ENCODE measurements at places on chromosomes 2 and 18.
A peak's percentile ranks its signal among the peaks of the same experiment; 100 is the strongest.

- peak; percentile 76 for DNase-seq
Measured at GRCh38 chr18:45402485-45403056, 212.7 kb upstream of the SLC14A2 start.

GRCh38 chr2:235371018-235371417 lies 122.8 kb upstream of the AGAP1 start:
- DNase-seq, result no peak

GRCh38 chr2:102449370-102449974 lies 23.6 kb upstream of the SLC9A4 start:
- no peak for DNase-seq

- DNase-seq, result no peak
Measured at GRCh38 chr18:62399781-62400308, 74.7 kb downstream of the TNFRSF11A start.

DNA sequence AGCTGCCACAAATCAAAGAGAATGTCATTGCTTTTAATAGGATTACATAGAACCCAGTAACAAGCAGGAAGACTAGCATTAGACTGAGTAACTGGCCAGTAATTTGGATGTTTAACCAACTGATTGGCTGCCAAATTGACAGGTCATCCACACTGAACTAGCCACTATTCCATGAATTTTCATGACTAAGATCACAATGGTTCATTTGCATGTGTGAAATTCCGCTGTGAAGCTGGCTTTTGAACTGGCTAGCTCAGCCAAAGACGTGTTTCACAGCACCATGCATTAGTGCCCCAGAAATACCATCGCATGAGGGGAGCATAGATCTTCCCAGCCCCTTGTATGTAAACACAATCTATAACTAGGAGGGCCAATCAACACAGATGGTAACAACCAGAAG lies 649.8 kb downstream of the ARHGAP15 start:
- peak; percentile 34 for DNase-seq

- peak; percentile 41 for DNase-seq
Measured at GRCh38 chr2:109448946-109449788, 164.6 kb downstream of the SEPTIN10 start.

DNA sequence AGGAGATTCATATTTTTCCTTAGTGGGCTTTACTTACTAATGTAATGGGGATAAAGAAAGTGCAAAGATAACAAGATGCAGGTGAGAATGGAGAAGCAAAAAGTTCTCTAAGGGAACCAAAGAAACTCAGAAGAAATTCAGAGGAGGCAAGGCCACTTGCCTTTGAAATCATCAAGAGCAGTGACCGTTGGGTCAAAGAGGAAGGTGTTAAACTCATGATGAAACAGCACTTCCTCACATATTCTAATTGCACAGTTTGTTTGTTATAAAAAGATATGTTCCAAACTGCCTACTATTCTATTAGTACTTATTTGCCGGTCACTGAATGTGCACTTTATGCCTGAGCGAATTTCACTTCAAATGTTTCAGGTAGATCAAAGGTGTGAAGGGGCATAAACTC lies 975.1 kb downstream of the BCL11A start:
- no peak for DNase-seq

DNA sequence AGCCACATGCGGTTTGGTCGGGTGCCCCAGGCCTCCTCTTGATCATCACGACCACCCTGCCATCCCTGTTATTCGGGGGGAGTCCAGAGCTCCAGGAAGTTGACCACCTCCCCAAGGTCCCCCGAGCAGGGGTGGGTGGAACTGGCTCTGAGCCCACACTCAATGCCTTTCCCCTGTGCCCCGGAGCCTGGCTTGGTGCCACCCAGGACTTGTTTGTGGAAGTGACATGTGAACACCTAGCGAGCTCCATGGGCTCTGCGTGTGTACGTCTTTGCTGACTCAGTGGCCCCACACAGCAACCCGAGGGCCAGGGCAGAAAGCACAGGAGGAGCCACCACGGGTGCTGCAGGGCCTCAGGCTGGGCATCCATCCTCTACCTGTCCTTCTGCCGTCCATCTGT lies 32.5 kb downstream of the ODC1 start:
- DNase-seq, result no peak

- DNase-seq, result no peak
Measured at GRCh38 chr2:40457837-40458236, 5.9 kb upstream of the SLC8A1 start.

DNA sequence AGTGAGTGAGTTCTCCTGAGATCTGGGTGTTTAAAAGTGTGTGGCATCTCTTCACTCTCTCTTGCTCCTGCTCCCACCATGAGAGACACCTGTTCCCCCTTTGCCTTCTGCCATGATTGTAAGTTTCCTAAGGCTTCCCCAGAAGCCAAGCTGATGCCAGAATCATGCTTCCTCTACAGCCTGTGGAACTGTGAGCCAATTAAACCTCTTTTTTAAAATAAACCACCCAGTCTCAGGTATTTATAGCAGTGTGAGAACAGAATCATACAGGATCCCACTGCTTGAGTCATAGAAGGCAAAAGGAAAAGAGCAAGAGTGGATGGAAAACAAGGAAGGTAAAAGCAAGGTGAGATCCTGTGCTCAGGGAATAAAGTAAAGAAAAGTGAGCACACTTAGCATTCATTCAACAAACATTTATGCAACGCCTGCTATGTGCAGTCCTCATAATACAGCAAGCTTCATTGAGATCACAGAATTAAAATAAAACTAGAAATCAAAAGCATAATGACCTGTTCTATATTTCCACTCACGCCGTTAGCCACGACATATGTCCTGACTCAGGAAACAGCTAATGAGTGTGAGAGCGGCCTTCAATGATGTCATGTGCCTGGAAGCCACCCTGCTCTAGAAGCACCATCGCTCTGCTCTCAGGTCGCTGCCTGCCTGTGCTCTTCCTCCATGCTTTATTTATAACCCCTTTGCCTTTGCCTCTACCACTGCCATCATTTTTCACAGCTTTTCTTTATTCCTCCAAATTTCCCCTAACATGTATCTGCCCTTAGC lies 11.3 kb upstream of the COPS8 start:
- DNase-seq, result no peak

- DNase-seq, result no peak
Measured at GRCh38 chr18:65994302-65994701, 243.5 kb downstream of the CDH7 start.

DNA sequence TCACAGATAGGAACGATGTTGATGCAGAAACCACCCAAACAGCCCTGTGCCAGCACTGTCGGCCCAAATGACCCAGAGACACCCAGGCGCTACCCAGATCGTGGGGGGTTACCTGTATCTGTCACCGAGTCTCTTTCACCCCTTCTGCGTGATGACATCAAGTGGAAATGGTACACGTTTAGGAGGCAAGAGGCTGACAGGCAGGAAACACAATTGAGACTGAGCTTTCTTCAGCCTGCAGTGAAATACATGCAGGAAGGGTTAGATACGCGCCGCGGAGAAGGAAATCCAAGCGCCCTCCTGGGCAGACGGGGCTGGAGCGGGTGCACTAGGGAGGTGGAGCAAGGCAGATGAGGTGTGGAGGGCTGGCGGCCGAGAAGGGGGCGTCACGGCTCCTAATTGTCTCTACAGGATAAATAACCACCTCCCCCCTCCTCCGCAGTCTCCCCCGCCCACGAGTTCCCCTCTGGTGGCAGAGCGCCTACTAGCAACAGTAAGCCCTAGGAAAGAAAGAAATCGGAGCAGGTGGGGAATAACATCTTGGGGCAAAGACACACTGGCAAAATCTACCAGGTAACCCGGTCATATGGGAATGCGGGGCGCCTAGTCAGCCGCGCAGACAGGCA lies at the start of gene RNF152:
Gene RNF152, minus strand, starts transcription at position 325 of the 626 bp plus-strand sequence. CDS start 76,544 bp downstream, outside the sequence.
- no peak for DNase-seq

GRCh38 chr2:49935449-49935848 lies 781.1 kb upstream of the FSHR start:
- no peak for DNase-seq

DNA sequence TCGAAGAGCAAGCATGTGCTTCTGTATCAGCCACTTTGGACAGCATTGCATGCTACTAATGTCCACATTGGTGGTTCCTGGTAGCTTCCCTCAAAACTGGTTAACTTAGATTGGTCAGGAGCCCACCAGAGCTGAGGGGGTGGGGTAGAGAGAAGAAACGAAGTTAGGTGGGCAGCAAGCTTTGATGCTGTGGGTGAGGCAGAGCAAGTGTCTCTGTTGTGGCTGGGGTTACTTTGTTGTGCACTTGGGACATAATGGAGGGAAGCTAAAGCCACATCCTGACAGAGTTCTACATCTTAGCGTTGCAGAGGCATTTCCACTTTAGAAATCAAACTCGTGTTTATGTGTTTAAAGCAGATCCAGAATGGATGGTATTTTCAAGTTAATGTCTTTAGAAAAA lies 82.7 kb downstream of the FAM168B start:
- no peak for DNase-seq

- DNase-seq, result no peak
Measured at GRCh38 chr2:36809069-36809445, 112.5 kb downstream of the VIT start.

DNA sequence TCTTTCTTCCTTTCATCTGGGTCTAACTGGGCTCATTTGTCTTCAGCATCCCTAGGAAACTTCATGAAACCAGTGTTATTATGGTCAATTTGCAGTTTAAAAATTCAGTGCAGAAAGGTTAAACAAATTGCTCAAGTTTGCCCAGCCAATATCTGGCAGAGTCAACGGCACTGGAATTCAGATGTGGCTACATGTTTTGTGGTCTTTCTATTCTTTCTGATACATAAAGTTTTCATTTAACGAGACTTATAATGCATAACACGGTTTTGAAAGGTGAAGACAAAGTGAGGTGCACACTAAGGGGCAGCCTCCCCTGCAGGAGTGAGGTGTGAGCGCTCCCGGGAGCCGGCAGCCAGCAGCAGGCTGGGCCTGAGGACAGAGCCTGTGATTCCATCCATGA lies 164.6 kb downstream of the RTP5 start:
- DNase-seq, result no peak

- no peak for DNase-seq
Measured at GRCh38 chr2:233796254-233796653, 18.1 kb downstream of the MROH2A start.

DNA sequence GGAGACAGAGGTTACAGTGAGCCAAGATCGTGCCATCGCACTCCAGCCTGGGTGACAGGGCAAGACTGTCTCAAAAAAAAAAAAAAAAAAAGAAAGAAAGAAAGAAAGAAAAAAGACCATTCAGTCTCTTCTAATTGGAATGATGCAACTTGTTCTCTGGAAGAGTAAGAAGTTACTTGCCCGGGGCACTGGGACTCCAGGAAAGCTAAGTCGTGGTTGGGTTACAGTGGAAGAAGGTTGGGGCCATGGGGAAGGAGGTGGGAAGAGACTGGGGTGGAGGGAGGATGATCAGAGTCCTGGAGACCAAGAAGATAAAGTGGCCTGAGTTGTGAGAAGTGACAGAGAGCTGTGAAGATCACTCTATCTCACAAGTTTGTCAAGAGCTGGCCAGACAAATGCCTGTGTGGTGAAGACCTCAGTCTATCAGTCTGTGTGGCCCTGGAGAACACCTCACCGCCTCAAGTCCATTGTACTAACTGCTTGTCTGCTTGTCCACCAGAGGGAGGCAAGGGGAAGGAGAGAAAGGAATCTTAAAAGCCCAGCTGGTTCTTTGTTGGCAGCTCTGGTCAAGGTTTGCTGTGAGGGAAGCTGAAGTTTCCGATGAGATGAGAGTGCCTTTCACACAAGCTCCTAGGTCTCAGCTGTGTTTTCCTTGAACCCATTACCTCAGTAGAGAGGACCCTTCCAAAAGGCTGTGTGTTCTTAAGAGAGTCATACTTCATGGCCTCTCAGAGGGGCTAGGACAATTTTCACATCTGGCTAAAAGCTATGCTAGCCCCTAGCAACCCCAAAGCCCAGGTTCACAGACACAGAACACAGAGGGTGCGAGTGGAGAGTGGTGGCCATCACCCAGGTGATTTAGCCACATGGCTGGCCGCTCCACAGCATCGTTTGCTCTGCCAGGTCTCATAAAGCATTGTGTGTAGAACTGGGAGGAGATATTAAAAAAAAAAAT lies 72.0 kb upstream of the TMEM178A start:
- DNase-seq, result peak; percentile 29

- DNase-seq, result no peak
Measured at GRCh38 chr2:2798337-2798736, 467.3 kb upstream of the MYT1L start.
